Epithelial cell of proximal tubule (primary cell): ENCODE measurements at places on chromosomes 5 and 9. TPM values are rescaled to one million over a fixed set of nuclear protein-coding genes. Genes with fewer than 3 reads are reported as not detected.

GRCh38 chr5:94820488-94820887 is 202.0 kb downstream of the SLF1 start:
- DNase-seq, result no peak

GRCh38 chr5:90932052-90932699 is 373.6 kb downstream of the ADGRV1 start:
- no peak for DNase-seq

DNA sequence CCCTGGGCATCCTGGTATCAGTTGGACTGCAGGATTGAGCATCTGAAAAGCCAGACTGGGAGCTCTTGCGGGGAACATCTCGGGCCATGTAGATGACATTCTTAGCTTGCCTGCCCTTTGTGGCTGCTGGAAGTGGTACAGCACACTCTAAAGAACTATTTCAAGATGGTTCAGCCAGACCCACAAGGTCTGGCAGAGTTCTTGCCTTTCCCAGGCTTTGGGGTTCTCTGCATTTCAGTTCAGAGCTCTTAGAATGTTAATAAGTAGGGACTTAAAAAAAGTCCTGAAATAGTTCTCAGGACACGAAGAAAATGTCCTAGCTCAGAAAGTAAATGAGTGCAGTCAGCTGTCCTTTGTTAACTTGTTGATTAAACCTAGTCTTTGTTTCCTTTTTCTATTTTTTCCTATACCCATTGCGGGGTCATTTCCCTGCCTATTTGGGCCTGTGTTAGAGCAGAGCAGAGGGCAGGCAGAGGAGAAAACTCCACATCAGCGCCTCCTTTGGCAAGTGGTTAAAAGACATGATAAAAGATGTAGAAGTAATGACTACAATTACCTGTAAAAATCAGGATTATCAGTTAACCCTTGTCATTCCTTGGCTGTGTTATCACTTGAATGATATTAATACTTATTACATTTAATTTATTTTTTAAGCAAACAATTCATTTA is 291.5 kb downstream of the ZSWIM6 start:
- DNase-seq, result no peak

DNA sequence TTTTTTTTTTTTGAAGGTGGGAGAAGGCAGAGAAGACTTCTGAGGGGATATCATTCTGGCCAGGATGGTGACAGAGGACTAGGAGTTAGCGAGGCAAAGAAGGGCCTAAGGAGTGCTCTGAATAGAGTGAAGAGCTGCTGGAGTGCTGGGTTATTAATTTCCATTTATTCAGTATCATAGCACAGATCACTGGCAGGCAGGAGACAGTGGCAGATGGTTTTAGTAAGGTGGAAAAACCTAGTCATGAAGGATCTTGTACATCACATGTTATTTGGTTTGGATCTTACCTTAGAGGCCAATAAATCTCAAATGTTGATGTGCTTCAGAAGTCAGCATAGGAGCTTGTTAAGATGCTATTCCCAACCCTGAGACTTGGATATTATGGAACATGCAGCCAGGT is 165.5 kb downstream of the TTLL11 start:
- no peak for DNase-seq

- DNase-seq, result no peak
Observed at GRCh38 chr5:135073761-135074345, 39.8 kb upstream of the PITX1 start.

- no peak for DNase-seq
Observed at GRCh38 chr5:32840606-32841005, 129.5 kb downstream of the NPR3 start.

DNA sequence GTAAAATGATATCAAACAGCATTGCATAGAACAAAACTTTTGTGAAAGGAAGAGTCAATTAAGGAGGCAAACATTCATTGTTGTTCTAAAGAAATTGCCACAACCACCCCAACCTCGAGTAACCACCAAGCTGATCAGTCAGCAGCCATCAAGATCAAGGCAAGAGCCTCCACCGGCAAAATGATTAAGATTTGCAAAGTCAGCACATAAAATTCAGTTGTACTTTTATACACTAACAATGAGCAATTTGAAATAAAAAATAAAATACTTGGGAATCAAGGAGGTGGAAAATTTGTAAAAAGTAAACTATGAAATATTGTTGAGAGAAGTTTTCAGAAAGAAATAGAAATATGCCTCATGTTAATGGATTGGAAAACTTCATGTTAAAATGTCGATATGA is 1118.5 kb downstream of the PTPRD start:
- no peak for DNase-seq

DNA sequence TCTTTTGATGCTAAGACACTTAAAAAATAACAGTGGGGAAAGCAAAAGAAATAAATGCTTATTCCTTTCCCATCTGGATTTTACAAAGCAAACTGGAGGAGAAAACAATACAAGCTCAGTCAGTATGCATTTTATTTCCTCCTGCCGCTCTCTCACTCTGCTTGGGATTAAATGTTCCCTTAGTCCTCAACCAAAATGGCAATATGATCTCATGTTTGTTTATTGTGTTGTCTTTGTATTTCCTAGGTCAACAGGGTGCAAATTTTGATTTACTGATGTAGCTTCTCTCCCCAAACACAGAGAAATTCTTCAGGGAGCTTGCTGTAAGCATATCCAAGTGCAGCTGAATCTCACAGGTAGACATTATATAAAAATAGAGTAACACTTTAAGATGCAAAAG is 92.1 kb upstream of the ERBIN start:
- DNase-seq, result no peak

- DNase-seq, result no peak
Observed at GRCh38 chr9:134950386-134951210, 32.9 kb upstream of the FCN1 start.

GRCh38 chr5:150067405-150067960 is 18.9 kb downstream of the CSF1R start:
- no peak for DNase-seq

DNA sequence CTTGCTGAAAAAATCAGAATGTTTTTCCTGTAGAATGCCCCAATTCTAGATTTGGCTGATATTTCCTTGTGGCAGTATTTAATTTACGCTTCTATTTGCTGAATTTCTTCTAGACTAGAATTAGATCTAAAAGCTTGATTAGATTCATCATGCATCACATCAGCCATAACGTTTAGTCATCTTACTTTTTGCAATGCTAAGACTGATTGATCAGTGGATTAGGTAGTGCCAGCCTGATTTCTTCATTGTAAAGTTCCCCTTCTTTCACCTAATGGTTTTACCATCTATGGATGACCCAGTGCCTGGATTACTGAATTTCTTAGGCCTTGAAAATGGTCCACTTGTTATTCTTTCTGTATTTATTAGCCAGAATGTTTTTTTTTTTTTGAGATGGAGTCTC is 83.9 kb downstream of the PBX3 start:
- no peak for DNase-seq

DNA sequence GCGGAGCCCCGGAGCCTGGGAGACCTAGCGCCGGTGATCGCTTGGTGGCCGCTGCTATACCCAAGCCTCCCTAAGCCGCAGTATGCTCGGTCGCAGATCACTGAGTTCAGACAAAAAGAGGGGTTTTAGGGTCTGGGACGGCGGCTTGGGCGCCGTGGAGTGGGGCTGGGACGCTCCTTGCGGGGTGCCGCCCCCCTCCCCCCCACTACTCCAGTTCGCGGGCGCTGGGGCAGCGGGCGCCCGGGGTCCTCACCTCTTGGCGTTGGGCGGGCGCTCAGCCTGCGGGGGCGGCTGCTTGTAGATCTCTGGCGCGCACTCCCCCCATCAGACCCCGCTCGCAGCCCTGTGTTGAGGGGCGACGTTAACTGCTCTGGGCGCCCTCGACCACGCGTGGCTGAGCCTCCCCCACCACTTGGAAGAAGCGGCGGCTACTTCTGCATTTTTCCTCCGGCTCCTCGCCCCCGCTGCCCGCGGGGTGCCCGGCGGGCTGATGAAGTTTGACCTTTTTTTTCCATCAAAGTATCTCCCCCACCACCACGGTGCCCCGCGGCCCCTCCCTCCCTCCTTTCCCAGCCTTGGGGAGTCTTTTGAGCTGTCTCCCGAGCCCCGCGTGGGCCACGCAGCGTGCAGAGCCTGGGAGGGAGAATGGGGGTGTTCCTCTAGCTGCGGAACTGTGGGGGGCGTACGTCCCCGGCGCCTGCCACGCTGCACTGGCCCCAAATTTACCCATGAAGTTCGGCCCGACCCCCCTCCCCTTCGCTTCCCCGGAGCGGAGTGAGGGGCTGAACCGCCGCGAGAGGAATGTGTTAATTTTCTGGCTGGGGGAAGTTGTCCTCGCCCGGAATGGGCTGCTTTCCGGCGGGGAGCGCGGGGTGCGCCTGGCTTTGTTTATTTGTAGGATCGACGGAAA is 1.2 kb downstream of the CXXC5 start:
- no peak for DNase-seq

- no peak for DNase-seq
Observed at GRCh38 chr5:159263569-159263905, 447 bp downstream of the UBLCP1 start.

DNA sequence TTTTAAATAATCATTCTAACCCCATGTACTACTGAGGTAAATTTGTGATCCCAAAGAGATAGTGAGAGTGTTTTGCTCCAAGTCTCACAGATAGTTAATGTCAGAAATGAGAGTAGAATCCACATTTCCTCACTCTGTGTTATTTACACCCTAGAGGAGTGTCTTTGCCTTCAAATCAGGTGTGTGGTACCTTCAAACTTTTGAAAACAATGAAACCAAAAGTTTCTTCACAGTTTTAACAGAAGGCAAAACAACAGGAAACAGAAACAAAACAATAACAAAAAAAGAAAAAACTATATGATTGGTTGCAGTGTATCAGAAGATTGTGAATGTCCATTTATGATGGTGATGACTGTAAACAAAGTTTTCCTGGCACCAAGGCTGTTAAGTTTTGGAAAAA is 85.9 kb downstream of the ERBIN start:
- no peak for DNase-seq

The POU5F2 gene
- total RNA-seq, result 0.07 and 0.12 TPM in 2 replicates

The ANKRD34B gene
- 1.2 TPM in 2 replicates for total RNA-seq

The BTNL8 gene
- total RNA-seq, result not detected in 2 replicates
